Caki2 (cell line): ENCODE measurements at places on chromosomes 2 and 18.
A peak's percentile ranks its signal among the peaks of the same experiment; 100 is the strongest.

DNA sequence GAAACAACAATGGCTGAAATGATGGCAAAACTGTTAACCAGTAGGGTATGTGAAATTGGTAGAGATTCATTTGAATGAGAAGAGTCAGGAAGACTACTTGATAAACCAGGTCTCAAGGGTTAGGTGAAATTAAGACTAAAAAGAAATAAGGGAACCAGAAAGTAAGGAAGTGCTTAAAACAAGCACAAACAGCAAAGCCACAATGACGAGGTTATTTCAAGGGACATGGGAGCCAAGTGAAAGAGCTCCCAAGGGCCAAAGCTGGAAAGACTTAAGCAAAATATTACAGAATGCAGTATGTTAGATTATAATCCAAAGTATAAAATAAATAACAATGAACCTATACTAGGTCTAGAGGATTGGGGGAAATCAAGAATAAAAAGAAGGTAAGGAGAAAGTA lies 19.3 kb upstream of the CD302 start:
- no peak for DNase-seq

DNA sequence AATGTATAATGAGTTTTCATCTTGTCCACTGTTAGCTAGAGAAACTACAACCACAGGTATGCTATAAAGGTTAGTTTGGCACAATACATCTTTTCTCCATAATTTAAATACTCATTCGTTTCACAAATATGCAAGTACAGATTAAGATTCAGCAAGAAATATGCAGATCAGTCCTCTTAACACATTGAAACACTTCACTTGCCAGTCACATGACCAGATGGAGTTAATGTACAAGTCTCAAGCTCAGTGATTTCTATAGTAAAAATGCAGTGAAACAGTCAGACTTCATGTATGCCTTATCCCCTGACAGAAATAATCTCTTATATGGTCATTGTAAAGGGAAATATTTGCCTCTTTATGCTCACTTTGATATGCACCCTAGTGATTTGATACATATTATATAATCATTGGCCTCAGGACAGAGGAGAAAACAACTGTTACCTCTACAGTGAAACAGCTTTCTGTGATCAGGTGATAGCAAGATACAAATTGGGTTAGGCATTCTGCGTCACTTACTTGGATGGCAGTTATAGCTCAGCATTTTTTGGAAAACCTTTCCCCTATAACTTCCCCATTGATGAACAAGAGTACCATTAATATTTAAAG lies 104.6 kb downstream of the TCF4 start:
- DNase-seq: no peak

DNA sequence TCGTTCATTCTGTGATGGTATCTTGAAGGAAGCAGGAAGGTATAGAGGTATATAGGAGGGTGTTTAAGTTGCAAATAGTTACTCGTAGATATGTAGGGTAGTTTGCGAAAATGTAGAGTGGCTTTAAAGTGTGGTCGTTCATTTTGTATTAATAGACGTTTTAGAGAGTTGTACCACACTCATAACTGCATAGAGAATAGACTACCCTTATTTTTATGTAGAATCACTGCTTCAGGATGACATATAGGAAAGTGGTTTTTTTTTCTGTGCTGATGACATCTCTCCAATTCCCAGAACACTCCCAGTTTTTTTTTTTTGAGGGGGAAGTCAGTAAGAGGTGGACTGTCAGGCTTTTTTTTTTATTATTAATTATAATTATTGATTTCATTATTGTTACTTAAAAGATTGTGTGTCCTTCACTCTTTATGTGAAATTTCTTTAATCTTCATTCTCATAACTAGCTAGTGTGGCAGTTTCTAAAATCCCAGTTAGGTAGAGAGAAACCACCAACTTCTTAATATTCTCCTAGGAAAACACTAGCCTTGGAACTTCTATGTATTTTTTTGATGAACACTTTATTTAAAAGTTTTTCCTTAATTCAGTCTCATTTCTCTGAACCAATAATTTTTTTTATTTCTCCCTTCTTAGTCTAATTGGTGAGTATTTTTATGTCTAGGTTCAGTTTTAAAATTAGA lies 1.5 kb downstream of the ACTR3 start:
- no peak for DNase-seq

GRCh38 chr2:84701880-84702279 lies 179.0 kb downstream of the TRABD2A start:
- DNase-seq: no peak

- no peak for DNase-seq
Observed at GRCh38 chr2:224751996-224752698, 36.0 kb upstream of the CCDC195 start.

DNA sequence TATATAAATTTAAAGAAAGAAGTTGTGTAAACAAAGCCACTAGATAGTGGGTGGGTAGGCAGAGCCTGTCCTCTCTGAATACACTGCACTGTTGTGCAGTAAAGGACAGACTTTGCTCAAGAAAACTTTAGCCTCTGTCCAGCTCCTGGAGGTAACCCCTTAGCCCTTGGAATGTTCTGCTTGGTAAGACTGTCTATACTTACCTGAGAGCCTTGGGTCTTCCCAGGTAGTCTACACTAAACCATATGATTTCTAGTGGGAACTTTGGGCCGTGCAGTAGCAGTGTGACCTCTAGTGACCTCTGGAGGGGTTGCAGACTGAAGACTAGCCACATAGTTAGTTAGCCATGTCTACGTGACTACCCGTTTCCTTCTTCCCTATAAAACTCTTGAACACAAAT lies 678.3 kb upstream of the NRXN1 start:
- DNase-seq: no peak

DNA sequence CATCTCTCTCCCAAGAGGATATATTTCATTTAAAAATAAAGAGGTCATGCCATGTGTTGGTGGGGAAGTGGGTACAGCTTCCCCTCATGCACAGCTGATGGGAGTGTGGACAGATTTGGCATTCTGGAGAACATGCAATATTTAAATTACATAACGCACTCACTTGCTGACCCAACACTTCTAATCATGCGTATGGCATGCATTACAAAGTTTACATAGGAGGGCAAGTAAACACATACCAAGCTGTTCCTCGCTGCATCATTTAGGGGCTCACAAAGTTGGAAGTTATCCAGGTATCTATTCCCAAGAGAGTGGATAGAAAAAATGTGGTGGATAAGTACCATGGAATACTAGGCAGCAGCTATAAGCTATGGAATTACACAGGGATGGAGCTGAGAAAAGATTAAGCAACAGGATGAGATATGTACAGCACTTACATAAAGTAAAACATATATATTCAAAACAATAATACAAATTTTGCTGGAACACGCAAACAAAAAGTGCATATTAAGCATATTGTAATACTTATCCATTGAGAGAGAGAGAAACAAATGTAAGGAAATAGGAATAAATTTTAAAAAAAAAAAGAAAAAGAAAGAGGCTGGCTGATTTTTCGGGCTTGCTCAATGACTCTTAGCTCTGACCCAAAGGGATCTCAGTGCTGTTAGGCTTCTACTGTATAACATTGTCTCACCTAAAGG lies 11.0 kb downstream of the CYP1B1 start:
- no peak for DNase-seq

- peak; percentile 13 for DNase-seq
Observed at GRCh38 chr2:175251425-175252041, 70.0 kb upstream of the ATP5MC3 start.

DNA sequence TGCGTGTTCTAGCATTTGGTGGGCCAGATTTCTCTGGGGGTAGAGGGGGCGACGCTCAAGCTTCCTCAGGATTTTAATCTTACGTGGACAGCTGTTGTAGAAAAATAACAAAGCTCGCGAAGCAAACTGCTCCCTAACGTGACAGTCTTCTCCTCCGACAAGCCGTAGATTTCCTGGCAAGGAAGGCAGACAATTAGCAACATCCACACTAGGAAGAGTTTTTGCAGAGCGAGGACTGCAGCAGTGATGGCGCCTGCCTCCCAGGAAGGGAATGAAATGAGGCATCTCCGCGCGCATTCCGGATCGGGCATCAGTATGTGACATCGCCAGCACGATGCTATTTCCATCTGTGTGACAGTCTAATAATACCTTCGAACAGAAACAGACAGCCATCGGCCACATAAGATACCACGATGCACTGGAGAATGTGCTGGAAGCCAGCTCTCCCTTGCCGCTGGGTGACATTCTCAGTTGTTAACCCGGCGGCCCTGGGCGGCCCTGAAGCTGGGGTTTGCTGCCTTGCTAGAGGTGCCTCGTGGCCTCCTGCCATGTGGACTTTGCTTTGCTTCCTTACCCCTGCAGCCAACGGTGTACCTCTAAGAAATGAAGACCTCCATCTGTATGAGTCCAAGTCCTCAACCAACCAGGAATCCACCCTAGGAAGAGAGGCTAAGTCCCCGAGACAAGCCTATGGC lies 101.8 kb upstream of the AGAP1 start:
- DNase-seq: no peak

- DNase-seq: no peak
Observed at GRCh38 chr2:226452768-226453167, 346.9 kb downstream of the IRS1 start.

DNA sequence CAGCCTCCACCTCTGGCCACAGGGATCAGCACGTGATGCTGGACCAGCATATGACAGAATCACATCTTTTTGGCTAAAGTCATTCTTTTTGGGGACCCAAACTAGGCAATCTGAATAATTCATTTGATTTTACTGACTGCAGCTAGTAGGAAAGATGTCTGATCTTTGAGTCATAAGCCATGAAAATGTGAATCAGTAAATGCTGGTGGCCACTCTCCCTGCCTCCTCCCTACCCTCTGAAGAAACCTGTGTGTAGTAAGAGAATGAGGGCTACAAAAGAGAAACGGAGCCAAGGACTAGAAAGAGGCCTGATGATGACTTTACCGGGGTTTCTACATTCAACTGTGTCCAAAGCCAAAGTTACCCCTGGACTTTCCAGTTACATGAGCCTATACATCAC lies 10.1 kb upstream of the LRPPRC start:
- DNase-seq: no peak
